ENCODE measurements at places on chromosomes 1 and 21.

DNA sequence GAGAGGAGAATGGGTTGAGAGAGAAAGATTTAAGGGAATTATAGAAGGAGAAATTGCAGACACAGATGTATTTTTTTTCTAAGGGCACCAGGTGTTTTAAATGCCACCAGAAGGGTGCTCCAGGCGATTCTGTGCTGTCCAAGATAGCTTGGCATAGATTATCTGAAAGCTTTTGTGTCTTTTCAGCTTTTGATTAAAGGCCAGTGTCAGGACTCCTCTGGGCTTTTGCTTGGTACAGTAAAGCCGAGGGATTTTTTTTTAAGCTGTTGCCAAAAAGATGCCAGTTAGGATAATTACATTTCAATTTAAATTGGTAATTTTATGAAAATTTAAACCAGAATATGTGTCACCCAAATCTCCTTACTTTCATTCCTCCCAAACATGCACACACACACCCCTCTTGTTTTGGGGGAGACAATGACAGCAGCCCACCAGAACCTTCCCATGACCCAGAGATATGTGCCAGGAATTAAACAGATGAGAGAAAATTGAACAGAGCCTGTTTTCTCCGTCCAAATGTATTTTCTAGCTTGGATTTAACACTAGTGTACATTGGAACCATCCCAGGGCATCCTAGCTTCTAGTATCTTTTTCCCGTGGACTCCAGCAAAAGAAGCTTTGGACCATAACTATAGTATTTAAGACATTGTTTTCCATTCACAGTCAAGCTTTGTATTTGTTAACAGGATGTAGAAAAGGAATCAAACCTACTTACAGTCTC, 670.7 kb upstream of the CXADR start:
- peak; percentile 13 for DNase-seq

- DNase-seq = no peak
These were observed 30.4 kb downstream of the FHAD1 start for GRCh38 chr1:15277447-15277838.

GRCh38 chr1:1433804-1434130, 1.7 kb upstream of the VWA1 start:
- DNase-seq = no peak

GRCh38 chr1:43866201-43866600, 67.4 kb upstream of the ARTN start:
- no peak for DNase-seq

DNA sequence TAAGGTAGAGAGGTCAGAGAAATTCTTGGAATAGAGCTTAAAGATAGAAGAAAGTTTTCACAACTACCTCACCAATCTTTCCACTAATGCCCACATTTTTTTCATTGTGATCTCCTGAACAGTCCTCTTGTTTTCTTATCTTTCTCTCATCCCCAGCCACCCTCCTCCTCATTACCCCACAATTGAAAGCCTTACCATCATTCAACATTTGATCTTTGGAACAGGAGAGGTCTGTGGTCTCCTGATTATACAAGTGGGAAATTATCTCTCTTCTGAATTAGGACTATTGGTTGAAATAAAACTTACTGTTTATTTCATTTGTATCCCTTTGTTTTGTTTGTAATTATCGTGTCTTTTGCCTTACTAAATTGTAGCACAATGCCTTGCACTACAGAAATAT, 29.6 kb downstream of the DNAH14 start:
- no peak for DNase-seq

Data from NCI-H1105 treated with DMSO at 0.1 percent for 48 hours (cell line).